Urinary bladder (tissue), 4 donors: ENCODE measurements at places on chromosomes 5 and 9. TPM values are rescaled to one million over a fixed set of nuclear protein-coding genes. Genes with fewer than 3 reads are reported as not detected.

The RNF183 gene
- 0.15 TPM for polyA plus RNA-seq

The PCDHA7 gene
- polyA plus RNA-seq = 0.14 TPM

The CCL27 gene
- 0.32 TPM for polyA plus RNA-seq

The BTNL3 gene
- 0.04 TPM for polyA plus RNA-seq

The RNF14 gene
- 51.9 TPM for polyA plus RNA-seq

DNA sequence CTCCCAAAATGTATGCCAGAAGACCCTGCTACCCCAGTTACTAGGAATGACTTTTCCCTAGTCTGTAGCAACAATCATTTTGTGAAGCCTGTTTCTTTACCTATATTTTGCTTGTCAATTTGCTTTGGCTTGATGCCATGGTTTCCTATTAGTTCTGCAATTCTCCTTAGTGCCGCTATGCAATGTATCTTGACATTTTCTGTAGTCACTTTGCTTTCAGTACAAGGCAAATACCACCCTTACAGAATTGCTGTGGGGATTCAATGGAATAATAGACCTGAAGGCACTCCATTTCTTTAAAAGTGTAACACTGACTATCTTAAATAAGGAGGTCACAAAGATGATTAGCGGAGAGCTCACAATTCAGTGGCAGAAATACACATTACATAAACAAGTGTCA is 291.1 kb downstream of the NR2F1-AS1 start:
- no peak for DNase-seq

- DNase-seq = no peak
Measured at GRCh38 chr9:115182264-115182663, 64.3 kb upstream of the TNC start.

- no peak for DNase-seq
Measured at GRCh38 chr9:115999498-115999897, 154.1 kb upstream of the PAPPA start.

GRCh38 chr5:20105915-20106314 is 117.9 kb upstream of the CDH18 start:
- DNase-seq = no peak

DNA sequence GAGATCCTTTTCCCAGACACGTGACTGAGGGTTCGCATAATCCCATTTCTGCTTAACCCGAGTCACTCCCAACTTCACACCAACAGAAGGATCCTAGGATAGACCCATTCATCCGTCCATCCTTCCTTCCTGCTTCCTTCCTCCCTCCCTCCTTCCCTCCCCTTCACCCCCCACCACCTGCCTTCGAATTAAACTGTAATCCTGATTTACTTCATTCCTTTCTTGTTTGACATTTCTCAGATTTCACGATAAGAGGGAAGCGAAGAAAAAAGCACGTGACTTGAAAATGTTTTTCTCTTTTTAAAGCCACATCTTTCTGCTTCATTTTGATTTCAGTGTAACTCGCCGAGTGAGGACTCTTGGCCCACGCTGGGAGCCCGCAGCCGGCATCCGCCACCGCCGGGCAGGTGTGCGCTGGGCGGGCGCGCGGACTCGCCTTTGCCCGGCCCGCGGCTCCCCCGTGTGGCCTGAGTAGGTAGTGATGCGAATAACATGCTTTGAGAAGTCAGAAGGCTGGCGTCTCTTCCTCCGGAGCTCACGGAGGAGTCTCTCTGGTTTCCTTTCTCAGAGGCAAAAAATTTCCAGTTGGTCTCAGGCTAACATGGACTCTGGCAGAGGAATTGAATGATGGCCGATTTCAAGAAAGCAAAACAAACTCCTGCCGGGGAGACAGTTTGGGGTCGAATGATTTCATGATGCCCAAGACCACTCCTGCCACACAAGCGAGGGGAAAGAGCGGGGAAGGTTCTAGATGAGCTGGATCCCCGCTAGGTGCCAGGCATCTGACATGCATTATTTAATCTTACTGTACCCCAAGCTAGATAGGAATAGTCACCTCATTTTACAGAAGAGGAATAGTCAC is 117.7 kb downstream of the SLC12A2 start:
- DNase-seq = peak; percentile 52

- no peak for DNase-seq
Measured at GRCh38 chr9:134064711-134065110, 3.1 kb downstream of the BRD3 start.

GRCh38 chr5:14685757-14686156 is 21.2 kb downstream of the OTULIN start:
- no peak for DNase-seq

- DNase-seq = no peak
Measured at GRCh38 chr9:87359264-87359663, 138.4 kb upstream of the DAPK1 start.

DNA sequence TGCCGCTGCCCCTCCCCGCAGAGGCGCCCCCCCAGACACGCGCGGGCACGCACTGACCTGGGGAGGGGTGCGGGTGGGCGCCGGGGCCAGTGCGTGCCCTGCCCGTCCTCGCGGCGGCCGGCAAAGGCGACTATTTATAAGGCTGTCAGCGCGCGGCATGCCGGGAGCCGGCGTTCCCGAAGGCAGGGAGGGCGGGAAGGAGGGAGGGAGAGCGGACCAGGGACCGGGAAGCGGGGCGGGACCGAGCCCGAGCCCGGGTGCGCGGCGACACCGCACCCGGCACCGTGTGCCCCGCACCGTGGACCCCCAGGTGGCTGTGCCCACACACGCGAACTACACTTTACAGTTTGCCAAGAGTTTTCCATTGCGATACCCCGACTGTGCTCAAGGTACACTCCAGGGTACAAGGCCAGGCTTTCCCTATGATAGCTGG is at the start of gene AK1:
AK1 (minus strand) TSS at position 110 of the 433 bp plus-strand sequence. CDS start 3,058 bp downstream, outside the sequence.
- no peak for DNase-seq
